ENCODE measurements at places on chromosomes 12 and 14.

DNA sequence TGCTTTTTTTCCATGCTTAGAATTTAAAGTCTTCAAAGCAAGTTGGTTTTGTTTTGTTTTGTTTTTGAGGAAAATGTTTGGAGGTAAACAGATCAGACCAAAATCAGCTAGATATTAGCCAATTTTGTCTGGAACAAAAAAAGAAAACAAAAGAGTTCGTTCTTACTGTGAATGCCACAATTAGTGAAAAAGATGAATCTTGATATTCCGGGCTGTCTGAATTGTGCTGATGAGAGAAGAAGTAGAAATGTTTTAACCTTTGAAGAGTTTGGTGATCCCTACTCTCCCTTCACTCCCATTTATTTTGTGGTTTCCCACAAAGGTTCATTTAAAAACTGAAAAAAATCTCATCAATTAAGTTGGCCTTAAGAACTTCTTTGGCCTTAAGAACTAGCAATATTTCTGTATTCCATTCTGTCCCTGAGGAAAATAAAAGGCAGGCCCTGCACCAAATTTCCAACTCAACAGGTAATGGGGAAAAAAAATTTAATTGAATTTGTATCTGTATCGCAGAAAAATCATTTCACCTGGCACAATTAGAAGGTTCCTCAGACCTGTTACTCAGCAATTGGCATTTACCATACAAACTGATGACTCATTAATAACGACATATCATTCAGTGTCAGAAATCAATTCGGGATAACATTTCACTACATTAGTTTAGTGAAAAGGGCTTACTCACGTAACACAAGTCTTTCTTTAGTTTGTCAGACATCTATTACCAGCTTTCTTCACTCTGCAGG lies 562 bp upstream of the GLIPR1L2 start:
- no peak for DNase-seq

DNA sequence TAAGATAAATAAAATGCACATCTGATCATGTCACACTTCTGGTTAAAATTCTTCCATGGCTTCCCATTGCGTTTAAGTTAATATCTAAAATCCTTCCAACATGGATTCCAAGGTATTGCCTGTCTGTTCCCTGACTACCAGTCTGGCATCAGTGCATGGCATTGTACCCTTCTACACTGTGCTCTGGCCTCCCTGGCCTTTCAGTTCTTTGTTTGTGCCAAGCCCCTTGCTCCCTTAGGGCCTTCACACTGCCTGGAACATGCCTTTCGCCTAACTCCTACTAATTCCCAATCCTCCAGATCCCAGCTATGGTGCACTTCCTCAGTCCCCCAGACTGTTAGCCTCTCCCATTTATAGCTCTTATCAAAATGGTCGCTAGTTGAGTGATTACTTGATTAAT lies 6.3 kb downstream of the CIPC start:
- no peak for DNase-seq

- DNase-seq, result no peak
These were observed 113.8 kb downstream of the KCNK10 start for GRCh38 chr14:88209273-88209672.

DNA sequence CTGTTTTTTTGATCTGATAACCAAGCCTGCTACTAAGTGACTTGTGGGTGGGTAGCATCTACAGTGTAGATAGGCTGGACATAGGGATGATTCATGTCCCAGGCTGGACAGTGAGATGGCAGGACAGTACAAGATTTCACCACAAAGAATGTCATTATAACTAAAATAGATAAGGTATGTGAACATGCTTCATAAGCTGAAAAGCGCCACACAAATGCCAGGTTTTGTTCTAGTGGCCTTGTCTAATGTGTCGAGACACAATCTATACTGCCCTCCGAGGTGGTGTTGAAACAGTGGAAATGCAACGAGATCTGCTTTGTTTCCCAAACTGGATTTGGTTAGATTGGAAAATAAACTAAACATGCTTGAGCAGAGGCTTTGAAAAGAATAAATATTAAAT lies 4.4 kb downstream of the LGALS3 start:
- no peak for DNase-seq

- no peak for DNase-seq
These were observed 29.4 kb downstream of the PPFIA2 start for GRCh38 chr12:81729781-81730180.

- no peak for DNase-seq
These were observed 1299.8 kb upstream of the TMEM132C start for GRCh38 chr12:126967152-126967551.

- DNase-seq, result no peak
These were observed 24.1 kb upstream of the NRDE2 start for GRCh38 chr14:90355540-90356518.

DNA sequence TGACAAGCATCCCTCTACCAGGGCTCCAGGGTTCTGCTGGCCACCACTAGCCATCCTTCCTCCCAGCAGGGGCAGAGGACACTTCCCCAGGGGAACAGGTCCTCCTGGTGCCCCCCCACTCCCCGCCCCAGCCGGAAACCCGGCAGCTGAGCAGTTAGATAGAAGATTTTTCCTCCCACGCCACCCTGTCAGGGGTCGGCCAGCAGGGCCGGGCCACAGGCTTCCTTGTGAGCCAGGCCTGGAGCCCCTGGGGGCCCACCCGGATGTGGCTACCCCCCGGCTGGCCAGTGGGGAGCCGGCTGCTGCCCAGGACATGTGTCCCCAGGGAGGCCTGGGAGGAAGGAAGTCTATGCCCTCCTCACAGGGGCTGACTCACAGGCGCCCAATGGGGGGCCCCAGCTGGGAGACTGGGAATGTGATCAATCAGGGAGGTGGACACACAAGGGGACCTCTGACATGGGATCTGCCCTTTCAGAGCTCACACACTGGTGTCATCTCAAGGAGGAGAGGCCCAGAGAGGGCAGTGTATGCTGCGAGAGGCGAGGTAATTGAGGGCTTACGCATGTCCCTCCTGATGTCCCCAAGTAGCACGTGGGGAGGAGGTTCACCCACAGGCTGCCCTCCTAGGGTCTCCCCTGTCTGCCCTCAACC lies 4.2 kb downstream of the SH2B3 start:
- no peak for DNase-seq

GRCh38 chr12:57755454-57756372 lies 810 bp downstream of the MARCHF9 start:
- DNase-seq, result no peak

DNA sequence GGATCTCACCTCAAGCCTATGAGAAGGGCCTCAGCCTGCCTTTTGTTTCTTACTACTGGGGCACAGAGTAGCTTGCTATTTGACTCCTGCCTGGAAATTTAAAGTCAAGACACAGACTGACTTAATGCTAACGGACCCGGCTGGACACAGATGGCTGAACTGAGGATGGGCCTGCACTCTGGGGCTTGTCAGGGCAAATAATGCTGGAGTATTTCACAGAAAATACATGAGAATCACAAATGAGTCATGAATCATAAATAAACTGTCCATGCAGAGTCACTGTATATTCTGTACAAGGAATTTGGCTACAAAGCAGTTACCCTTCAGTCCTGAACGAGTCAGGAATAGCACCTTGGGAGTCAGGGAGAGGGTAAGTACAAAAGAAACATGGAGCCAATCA lies 683.2 kb upstream of the FOXG1 start:
- no peak for DNase-seq

DNA sequence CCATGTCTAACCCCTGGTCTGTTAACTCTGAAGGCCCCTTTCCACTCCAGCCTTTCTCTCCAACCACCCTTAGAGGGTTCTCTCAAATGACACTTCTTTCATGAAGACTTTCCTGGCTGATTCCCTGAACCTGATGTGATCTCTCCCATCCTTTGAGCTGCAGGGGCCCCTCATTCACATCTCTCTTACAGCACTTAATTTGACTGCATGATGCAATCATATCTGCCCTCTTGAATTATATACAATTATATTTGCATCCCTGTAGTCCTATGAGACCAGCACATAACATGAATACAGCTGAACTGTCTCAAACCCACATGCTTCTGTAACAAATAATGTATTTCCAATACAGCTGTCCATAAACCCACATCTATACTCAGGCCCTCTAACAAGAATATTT lies 56.4 kb downstream of the PPP2R5E start:
- DNase-seq, result no peak

GRCh38 chr12:109432842-109433304 lies 44.2 kb downstream of the KCTD10 start:
- peak; percentile 62 for DNase-seq

- no peak for DNase-seq
These were observed 381.1 kb downstream of the IPO8 start for GRCh38 chr12:30314506-30315100.

DNA sequence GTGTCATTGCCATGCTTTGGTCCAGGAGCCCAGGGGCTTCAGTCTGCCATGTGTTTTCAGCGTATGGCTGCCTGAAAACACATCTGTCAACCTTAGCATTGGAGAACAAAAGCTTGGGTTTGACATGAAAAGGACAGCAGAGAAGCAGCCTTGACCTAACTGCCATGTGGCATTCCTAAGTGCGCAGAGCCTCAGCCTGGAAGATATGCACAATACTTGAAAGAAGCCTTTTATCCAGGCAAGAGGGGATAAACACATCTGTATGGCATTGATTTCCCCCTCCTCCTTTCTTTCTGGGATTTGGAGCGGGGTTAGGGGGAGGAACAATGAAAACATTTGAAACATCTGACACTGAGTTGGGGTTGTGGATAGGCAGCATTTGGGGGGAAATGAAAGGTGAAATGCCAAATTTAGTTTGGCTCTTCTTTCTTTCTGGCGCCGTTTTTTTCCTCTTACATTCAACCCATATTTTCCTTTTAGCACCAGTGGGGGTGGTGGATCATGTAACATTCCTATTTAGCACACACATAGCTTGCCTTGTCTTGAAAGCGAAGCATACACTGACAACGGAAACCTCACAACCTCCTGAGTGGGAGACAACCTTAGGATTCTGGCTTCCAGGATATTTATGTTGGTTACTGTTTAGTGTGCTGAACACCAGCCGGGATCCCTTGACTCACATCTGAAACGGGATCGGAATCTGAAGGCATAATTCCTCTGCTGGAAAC lies 177.0 kb downstream of the C12orf75 start:
- no peak for DNase-seq

GRCh38 chr14:74835645-74836250 lies 40.2 kb downstream of the PROX2 start:
- DNase-seq, result no peak

DNA sequence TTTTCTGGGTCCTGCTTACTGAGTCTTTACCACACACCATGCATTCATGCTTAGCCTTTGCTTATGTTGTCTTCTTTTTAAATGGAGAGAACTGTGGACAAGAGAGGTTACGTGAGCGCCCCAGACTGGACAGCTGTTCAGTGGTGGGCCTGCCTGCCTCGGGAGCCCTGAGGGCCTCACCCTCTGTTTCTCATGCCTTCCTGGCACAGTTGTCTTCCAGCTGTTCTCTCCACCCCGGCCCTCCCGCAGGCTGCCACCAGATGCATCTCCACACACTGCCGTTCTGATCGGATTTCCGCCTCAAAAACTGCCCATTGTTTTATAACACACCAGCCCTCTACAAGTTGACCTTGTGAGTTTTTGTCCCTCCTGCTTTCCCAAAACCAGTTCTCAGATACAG lies 100.8 kb downstream of the SAMD4A start:
- DNase-seq, result no peak

DNA sequence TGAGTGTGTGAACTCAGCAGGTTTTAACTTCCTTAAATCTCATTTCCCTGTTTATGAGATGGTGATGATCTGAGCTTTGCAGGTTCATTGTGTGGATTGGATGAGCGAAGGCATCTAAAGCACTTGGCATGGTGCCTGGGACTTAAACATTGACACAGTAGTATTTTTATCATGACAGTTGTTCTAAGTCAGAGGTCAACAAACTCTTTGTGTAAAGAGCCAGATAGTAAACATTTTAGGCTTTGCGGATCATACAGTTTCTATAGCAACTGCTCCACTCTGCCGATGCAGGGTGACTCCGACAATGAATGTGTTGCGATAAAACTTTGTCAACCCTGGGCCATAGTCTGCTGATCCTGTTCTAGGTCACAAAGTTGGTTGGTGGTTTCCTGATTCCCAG lies 25.2 kb downstream of the SLC24A4 start:
- DNase-seq, result no peak

GRCh38 chr14:58071341-58071740 lies 80.7 kb downstream of the ARMH4 start:
- no peak for DNase-seq

GRCh38 chr14:66403183-66403582 lies 83.0 kb upstream of the CCDC196 start:
- DNase-seq, result no peak

GRCh38 chr14:50010752-50011151 lies 105.6 kb downstream of the VCPKMT start:
- no peak for DNase-seq

DNA sequence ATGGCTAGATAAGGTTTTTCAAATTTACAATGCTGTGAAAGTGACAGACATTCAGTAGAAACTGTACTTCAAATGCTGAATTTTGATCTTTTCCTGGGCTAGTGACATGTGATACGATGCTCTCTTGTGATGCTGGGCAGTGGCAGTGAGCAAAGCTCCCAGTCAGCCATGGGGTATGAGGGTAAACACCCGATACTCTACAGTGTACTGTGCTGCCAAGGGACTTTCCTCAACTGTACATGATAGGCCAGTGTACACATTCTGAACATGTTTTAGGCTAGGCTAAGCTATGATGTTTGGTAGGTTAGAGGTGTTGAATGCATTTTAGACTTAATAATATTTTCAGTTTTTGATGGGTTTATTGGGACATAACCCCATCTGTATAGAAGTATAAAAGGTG lies 17.6 kb downstream of the MBIP start:
- DNase-seq, result no peak

DNA sequence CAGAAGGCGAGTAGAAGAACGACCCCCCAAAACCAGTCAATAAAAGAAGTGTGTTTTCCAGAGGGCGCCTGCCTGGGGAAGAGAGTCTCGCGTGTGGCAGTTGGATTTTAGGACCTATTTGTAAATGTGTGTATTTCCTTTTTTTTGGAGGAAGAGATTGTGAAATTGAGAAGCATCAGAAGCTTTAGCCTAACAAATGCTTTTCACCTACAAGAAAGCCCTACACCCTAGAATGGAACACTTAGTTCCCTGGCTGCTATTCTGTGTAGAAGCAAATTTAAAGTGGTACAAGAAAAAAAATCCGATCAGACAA lies 1.3 kb downstream of the RCOR1 start:
- no peak for DNase-seq

DNA sequence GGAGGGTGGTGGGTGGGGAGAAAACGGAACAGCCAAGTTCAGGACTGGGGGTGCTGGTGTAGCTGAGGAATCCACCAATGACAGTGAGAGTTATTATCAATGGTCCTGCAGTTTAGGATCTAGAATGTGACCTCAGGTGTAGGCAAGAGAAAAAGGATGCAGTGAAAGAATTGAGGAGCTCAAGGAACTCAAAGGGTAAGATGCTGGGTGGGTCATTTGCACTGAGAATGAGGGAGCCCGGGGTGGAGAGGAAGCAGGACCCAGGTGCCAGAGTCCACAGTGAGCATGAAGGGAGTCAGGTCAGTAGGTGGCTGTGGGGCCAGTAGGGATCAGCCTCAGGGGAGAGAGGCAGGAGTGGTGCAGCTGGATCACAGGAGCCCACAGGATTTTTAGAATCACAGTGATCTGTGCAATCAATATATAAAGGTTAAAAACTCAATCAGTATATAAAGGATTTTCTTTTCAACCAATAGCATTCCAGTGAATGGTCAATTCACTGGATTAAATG lies 3.2 kb upstream of the KRT7 start:
- DNase-seq, result no peak

GRCh38 chr14:65170768-65171507 lies 68.6 kb upstream of the MAX start:
- DNase-seq, result peak; percentile 8
